RWPE1 (cell line): ENCODE measurements at places on chromosomes 13 and 19.

- no peak for DNase-seq
These were observed 2.7 kb upstream of the PLA2G4C start for GRCh38 chr19:48113190-48113917.

GRCh38 chr13:79482281-79482970, 1.5 kb downstream of the NDFIP2 start:
- no peak for DNase-seq

- DNase-seq: no peak
These were observed 20.4 kb upstream of the MAB21L1 start for GRCh38 chr13:35496761-35497386.

DNA sequence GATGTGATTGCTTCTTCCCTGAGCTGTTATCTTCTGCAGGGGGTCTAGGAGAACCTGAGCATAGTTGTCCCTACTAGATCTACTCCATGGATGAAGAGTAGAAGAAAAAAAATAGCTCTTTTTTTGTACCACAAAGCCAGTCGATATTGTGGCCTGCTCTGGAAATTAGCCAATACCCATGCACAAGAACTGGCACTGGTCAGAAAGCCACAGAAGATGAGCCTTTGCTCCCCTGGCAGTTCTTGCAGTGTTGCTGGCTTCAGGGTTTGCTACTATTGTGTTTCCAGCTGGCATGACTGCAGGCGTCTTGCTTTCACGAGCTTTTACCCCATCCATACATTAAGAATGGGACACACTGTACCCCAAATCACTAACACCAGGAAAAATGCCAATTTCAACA, 547.7 kb upstream of the KLF12 start:
- DNase-seq: no peak

- DNase-seq: peak; percentile 7
These were observed 100.5 kb downstream of the FLT1 start for GRCh38 chr13:28394422-28394821.

DNA sequence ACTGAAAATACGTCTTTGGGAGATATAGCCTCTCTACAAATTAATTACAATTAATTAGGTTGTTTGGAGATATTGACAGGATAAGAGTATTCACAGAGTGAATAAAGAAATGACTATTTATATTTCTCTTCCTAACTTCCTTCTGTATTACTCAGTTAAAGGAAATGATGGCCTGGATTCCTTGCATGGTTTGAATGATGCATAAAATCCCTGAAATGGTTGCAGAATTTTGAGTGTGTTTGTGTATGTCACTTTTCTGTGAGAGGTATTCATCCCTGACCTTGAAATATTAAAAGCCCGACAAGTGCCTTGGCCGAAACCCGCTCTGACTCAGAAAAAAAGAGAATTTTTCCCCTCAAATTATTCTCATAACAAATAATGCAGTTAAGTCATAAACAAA, 90.0 kb downstream of the PDS5B start:
- no peak for DNase-seq

DNA sequence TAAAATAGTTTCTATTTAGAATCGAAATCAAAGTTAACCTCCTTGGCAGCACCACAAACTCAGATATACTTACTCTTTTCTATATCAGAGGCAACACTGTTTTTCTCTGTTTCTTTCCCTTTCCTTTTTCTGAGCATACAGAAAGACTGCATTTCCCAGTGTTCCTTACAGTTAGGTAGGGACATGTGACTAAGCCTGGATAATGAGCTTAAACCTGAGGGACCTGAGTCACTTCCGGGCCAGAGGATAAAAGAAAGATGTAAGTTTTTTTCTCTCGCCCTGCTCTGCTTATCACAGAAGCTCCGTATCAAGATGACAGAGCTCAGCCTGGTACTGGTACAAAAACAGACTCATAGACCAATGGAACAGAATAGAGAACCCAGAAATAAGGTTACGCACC, 531.9 kb downstream of the KLF12 start:
- peak; percentile 58 for DNase-seq

GRCh38 chr19:55958356-55958755, 10.7 kb downstream of the NLRP8 start:
- DNase-seq: no peak

DNA sequence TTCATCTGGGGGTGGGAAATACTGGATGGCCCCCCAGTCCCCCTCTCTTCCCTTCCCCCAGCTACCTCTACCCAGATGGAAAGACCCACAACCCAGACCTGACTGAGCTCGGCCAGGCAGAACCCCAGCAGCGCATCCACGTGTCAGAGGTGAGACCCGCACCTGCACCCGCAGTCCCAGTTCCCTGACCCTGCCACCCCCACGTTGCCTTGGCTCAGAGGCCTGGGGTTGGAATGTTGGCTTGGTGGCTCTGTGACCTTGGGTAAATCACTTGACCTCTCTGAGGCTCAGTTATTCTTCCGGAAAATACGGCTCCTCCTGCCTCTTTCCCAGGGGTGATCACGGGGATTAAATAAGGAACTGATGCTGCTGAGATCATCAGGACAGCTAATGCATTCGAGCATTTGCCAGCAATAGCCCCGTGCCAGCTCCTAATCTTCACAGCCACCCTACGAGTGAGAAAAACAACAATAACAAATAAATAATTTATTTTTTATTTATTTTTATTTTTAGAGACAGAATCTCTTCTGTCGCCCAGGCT, 12.3 kb downstream of the CBLC start:
- DNase-seq: no peak

- DNase-seq: no peak
These were observed 169.8 kb upstream of the SPRY2 start for GRCh38 chr13:80510686-80511085.

DNA sequence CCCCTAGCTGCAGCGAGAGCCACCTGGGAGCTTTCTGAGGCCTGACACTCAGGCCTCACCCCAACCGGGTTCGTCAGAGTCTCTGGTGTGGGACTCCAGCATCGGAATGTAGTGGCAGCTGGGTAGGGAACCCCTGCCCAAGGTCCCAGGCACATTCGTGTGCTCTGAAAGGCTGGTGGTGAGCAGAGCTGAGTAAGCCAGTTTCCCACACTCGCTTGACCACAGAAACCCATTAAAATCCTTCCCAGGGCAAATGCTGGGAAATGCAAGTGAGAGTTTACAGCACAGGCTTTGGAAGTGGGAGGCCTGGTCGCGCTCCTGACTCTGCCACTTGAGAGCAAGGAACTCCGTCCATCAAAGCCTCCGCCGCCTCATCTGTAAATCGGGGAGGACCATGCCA, 4.2 kb downstream of the TRAPPC6A start:
- no peak for DNase-seq

- no peak for DNase-seq
These were observed 61.8 kb downstream of the WDFY2 start for GRCh38 chr13:51645761-51646670.

GRCh38 chr19:15759962-15760565, 22.3 kb downstream of the OR10H3 start:
- no peak for DNase-seq

GRCh38 chr13:20505405-20506366, 20.0 kb downstream of the CRYL1 start:
- DNase-seq: no peak

DNA sequence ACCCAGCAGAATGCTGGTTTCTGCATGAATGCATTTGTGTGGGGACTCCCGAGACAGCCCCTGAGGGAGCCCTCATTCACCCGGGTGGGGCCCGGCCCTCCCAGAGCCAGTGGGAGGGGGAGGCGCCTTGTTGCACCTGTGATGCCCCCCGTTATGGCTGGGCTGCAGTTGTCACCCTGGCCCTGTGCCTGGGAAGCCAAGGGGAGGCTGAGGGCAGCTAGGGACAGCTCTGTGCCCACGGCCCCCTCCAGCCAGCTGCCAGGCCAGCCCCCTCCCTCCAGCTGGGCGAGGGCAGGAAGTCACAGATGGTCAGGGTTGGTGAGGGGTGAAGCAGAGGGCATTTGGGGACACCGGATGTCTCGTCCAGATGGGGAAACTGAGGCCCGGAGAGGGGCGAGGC, 26.1 kb downstream of the NFIC start:
- DNase-seq: no peak

DNA sequence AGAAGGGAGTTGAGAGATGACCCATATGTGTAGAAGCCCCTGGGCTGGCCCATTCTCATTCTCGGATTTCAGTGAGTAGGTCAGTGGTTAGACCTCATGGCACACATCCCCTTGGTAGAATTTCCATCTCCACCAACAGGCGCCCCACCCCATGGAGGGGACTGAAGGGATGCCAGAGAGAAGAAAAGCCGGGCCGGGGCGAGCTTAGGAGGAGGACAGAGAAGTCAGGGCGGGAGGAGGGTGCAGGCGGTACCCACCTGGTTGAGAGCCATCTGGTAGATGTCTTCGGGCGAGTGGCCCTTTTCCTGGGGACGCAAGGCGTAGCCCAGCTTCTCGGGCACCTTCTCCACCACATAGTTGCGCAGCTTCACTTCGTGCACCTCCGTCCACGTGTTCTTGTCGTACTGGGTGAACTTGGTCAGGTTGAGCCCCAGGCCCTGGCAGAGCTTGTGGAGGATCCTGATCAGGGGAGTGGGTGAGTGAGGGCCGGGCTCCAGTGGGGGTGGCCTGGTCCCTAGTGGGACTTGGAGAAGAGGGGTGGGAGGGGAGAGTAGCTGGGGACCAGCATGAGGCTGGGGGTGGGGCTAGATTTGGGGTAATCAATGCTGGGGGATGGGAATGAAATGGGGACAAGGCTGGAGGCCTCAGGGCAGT, 2.5 kb downstream of the IL4I1 start:
- DNase-seq: no peak

DNA sequence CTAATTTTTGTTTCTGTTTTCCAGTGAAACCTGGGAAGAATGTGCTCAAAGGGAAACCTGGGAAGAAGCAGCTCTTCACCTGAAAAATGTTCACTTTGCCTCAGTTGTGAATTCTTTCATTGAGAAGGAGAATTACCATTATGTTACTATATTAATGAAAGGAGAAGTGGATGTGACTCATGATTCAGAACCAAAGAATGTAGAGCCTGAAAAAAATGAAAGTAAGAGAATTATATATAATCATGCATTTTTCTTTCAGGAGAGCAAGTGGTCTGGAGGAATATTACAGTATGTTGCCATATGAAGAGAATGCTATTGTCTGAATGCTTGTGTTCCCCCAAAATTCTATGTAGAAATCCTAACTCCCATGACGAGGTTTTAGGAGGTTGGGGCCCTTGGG, 3.4 kb downstream of the NUDT15 start:
- DNase-seq: no peak

DNA sequence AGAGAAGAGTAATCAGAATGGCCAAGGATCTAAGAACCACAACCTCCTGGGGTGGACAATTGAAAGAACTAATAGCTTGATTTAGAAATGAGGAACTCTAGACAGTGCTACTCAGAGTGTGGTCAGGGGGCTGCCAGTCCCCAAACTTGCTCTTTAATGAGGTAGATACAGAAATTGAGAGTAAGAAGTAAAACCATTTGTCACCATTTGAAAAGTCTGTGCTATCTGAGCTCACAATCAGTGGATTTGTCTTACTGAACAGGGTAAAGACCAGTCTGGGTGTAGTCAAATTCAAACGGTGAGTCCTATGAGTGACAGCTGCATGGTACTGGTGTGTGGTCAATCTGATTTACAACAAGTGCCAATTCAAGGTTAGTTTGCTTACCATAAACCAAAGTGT, 118.9 kb downstream of the KL start:
- DNase-seq: no peak

DNA sequence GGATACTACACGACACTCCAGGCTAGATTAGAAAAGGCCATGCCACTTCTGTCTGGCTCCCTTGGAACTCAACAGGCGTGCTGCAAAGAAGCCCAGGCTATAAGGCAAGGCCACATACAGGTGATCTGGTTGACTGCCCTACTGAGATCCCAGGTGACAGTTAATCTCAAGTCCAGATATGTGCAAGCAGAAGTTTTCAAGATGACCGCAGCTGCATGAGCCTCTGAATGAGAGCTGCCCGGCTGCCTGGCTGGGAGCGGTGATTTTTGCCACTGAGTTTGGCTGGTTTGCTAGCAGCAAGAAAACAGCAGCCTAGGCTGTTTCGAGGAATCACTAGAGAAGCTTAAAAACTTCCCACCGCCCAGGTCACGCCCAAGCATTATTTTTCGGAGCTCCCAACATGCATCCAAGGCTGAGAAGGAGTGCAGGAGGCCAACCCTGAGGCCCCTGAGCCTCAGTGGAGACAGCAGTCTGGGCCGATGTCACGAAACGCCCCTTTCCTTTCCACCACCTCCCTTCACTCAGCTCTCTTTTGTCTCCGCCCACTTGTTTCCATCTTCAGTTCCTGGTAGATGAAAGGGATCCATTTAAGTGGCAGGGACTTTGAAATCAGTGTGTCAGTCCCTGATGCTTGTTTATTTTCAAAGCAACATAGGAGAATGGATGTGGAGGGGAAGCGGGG, 14.0 kb upstream of the URI1 start:
- DNase-seq: no peak

DNA sequence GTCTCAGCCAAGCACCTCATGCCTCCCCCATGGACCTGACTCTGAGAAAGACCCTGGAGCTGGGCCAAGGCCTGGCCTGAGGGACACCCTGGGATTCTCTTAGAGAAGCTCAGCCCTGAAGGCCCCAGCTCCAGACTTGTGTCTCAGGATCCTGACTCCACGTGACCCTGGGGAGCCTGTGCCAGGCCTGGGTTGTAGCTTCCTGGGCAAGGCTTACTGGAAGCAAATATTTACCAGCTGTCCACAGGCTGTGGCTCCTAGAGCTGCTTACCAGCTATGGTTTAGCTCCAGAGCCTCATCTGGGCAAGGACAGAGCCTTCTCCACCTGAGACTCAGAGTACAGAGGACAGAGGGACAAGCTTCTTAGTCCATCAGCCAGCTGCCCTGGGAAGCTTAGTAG, 61.0 kb upstream of the CEACAM8 start:
- DNase-seq: no peak

DNA sequence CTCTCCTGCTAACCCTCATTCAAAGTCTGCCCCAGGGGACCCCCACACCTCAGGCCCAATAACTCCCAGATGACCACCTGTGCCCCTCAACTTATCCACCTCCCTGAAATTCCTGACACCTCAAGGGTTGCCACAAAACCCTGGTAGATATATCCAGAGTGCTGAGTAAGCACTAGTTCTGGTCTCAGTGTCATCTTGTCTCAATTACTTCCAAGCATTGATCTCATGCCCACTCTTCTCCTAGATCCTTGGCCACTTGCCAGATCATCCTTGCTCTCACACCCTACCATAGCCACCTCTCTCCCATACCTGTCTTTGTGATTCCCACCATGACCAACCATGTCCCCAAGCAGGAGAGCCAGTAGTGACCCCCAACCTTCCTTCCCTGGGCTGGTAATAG, 2.0 kb downstream of the ZNF416 start:
- DNase-seq: no peak

DNA sequence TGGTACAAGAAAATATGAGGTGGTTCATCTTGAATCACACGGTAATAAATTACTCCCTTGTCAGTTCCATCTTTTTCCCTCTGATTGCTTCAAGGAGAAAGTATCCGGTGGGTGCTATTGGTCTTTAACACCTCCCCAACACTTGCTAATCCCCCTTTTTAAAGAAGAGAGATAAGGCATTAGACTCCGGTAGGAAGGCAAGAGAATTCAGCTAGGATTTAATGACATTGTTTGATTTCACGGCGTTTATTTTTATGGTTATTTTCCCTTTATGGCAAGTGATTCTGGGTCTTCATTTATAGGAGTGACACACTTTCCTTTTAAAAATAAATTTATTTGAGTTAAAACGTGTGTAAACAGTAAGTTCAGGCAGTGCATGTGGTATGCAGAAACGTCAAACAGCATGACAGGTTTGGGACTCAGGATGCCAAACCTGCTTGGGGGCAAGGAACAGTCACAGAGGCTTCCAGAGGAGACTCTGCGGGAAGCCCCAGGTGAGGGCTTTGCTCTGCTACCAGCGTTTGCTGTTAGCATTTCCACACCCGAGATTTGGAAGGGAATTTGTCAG, 36.5 kb downstream of the TSHZ3 start:
- no peak for DNase-seq

GRCh38 chr19:4654437-4655361, 15.4 kb downstream of the TNFAIP8L1 start:
- no peak for DNase-seq

GRCh38 chr13:74026753-74027152, 107.5 kb downstream of the KLF12 start:
- DNase-seq: peak; percentile 9
